ENCODE measurements at places on chromosomes 2 and 18.

DNA sequence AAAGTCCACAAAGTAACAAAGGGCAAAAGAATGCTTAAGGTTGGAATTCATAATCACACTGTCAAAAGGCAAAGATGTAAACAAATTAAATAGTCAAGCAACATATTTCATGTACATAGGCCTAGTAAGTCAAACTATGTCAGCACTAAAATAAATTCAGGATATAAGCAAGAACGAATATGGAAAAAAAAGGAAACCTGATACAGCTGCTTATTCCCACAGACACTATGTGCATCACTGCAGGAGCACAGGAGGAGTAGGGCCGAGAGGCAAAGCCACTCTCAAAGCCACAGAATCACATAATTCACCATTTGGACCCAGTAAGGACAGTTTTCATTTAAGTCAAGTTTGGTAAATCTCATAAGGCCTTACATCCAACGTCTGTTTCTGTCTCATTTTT is 116.6 kb downstream of the SATB2 start:
- DNase-seq, result no peak

DNA sequence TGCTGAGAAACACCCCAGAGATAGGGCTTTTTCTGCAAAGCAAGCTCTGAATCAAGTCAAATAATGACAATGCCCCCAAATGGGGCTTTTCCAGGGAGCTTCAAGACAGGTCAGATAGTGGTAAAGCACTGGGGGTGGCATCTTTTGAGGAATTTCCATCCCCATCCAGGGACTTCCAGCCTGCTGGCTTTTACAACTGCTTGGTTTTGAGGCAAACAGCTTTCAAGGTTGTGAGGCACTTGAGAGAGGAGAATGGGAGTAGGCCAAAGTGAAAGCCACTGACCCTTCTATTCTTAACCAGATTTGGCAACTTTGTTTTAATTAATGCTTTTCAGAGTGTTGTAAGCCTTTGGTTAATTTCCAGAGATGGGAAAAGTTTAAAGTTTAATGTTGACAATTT is 762.0 kb upstream of the POU3F3 start:
- DNase-seq, result no peak

- no peak for DNase-seq
Observed at GRCh38 chr18:71293322-71293721, 1004.5 kb downstream of the SOCS6 start.

- DNase-seq, result no peak
Observed at GRCh38 chr2:143901185-143901842, 618.6 kb downstream of the ZEB2 start.

- no peak for DNase-seq
Observed at GRCh38 chr2:186841940-186842339, 7.0 kb downstream of the ZSWIM2 start.

GRCh38 chr2:86542814-86543213 is 20.4 kb downstream of the CHMP3 start:
- DNase-seq, result no peak

DNA sequence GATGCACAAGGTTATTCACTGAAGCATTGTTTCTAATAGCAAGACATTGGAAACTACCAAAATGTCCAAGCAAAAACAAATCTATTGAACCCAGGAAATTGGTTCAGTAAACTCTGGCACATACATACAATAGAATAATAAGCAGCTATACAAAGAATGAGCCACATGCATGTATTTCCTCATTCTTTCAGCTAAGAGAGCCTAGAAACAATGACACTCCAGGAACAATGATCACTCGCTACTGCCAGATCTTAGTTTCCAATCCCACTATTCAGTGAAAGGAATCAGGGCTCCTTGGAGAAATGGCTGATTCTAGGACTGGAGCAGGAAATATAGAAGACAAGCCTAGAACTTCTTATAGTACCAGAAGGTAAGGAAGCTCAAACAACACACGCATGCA is 221.9 kb upstream of the AGAP1 start:
- DNase-seq, result no peak

DNA sequence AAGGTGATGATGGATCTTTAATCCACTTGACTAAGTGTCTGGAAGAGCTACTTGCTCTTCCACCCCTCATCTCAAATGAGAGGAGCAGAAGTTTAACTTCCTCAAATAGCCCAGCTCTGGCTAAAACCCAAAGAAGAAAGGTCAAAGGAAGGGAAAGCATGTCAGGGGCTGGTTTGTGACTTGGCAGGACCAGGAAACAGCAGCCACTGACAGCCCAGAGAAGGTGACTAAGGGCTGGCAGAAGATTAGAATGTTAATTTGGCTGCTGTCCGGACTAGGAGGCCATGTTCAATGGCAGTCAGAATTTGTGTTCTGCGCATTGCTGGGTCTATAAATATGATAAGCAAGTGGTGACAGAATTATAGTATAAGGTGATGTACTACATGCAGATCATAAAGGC is 386.2 kb downstream of the SETBP1 start:
- DNase-seq, result no peak

- DNase-seq, result no peak
Observed at GRCh38 chr2:20985062-20985461, 58.8 kb downstream of the APOB start.

DNA sequence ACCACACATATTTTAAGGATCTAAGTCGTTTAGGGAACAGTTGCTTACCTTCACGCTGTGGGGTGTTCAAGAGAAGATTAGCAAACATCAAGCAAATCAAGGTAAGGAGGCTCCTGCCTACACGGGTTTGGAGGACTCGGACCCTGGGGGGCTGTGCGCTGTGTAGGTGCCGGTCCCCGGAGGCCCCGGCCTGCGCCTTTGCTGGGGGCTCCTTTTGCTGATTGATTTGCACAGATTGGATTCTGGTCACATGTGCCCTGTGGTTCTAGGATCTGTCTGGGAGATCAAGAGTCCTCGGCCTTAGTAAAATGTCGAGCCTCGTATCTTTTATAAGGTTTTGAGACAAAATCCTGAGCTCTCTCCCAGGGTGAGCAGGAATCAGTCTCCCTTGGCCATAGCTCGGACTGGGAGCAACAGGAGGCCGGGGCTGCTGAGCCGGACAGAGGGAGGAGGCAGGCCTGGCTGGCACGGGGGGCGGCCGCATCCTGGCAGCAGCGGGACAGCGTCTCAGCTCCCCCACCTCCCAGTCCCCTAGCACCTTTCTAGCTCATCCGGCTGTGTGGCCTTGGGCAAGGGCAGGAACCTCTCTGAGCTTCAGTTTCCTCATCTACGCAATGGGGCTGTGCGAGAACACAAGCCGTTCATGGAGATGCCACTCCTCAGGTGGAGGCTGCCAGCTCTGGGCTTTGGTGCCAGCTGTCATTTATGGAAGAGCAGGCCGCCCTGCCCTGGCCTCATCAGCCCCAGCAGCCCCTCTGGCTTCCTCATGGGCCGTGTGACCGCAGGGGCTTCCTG is 147.2 kb downstream of the MBP start:
- no peak for DNase-seq

GRCh38 chr2:65300134-65300760 is 72.6 kb downstream of the ACTR2 start:
- DNase-seq, result no peak

GRCh38 chr18:25771796-25772195 is 318.6 kb downstream of the SS18 start:
- DNase-seq, result no peak

- DNase-seq, result no peak
Observed at GRCh38 chr18:79784965-79785770, 12.6 kb upstream of the KCNG2 start.

DNA sequence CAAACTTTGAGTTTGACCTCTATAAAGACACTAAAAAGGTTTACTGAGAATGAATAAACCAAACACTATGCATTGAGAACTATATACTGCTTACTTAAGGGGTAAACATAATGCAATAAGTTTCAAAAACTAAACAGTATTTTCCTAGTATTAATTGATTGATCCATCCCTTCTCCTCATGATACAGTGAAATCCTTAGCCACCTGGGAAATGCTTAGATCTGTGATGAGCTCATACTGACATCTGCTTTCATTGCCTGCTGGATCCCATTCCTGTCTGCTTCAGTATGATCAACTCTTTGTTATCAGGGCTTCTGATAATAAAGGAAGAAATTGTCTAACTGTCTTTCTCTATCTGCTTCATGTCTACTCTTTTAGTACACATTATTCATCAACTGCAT is 74.9 kb upstream of the UBE2E3 start:
- no peak for DNase-seq

- no peak for DNase-seq
Observed at GRCh38 chr2:186806591-186806990, 42.4 kb downstream of the ZSWIM2 start.

GRCh38 chr18:22167091-22167470 is 2.3 kb upstream of the GATA6 start:
- no peak for DNase-seq

- DNase-seq, result no peak
Observed at GRCh38 chr18:45642238-45642637, 27.0 kb downstream of the SLC14A2 start.

DNA sequence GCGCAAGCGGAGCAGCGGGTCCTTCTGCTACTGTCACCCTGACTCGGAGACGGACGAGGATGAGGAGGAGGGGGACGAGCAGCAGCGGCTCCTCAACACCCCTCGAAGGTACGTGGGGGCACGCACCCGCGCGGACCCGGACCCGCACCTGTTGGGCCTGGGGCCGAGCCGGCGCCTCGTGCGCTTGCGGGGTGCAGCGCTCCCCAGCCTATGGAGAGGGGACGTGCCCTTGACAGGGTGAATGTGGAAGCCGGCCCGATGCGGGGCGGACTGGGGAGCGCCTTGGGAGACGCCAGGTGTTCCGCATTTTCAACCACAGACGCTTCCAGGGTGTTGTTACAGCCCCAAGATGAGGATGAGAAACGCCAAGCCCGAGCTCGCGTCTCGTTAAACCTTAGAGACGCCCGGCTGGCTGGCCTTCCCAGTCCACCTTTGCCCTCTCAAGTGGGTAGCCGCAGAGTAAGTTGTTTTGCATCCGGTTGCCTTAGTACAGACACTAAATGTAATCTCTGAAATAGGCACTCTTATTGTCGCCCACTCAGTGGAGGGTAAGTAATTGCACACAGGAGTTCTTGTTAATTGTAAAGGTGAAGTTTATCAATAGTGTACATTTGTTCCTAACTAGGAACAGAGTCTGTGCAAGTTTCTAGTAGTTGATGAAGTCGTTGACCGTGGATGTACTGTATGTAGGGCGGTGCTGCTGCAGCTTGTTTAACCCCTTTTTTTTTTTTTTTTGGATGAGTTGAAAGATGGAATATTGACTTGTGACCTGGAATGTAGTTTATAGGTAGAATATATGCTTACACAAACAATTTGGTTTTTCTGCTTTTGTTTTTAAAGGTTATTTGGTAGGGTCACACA is 815 bp downstream of the GMCL1 start:
- peak; percentile 3 for DNase-seq

- no peak for DNase-seq
Observed at GRCh38 chr2:67240507-67240906, 156.6 kb upstream of the ETAA1 start.

DNA sequence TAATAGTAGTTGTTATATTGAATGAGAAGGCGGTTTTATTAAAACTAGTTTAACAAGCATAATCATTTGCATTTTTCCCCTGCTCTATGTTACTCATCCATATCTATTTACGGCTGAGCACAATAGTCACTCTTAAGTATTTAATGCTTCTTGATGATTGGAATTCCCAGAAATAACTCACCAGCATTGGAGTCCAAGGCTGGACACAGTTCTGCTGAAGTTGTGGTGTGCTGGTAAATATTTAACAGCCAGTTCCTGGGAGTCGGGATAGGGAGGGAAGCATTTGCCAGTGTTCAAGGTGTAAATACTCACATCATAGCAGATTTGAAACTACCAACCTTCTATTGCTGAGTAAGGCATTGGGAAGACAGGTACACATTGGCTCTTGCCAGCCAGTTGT is 315.1 kb downstream of the MTX2 start:
- no peak for DNase-seq

DNA sequence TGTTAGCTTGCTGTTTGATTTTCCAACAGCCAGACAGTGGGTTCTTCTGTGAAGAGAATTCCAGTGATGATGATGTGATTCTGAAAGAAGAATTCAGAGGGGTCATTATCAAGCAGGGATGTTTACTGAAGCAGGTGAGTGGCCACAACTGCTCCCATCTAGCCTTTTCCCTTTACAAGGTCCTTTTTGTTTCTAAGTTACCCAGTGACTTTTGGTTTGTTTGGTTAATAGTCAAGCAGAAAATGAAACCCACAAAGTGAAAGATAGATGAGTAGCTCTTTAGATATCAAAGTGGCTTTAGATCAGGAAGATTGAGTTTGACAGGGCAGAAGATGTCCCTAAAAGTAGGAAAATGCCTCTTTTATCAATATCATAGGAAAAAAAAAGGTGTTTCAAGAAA is 23.3 kb downstream of the PLEK start:
- DNase-seq, result no peak

DNA sequence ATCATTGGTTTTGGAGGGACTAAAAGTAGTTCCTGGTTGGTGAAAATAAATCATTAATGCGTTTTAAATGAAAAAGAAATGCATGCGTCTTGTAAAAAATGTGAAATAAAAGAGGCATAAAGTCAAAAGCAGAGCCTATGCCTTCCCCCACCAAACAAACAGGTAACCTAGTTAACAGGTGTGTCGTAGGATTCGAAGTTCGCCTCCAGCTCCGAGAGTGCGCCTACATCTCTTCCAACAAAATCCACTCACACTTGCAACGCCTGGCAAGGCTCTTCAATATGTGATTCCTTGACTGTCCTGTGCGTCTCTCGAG is 677 bp upstream of the SMAD4 start:
- DNase-seq, result no peak

GRCh38 chr2:34731292-34731691 is 1132.2 kb upstream of the FAM98A start:
- DNase-seq, result no peak

DNA sequence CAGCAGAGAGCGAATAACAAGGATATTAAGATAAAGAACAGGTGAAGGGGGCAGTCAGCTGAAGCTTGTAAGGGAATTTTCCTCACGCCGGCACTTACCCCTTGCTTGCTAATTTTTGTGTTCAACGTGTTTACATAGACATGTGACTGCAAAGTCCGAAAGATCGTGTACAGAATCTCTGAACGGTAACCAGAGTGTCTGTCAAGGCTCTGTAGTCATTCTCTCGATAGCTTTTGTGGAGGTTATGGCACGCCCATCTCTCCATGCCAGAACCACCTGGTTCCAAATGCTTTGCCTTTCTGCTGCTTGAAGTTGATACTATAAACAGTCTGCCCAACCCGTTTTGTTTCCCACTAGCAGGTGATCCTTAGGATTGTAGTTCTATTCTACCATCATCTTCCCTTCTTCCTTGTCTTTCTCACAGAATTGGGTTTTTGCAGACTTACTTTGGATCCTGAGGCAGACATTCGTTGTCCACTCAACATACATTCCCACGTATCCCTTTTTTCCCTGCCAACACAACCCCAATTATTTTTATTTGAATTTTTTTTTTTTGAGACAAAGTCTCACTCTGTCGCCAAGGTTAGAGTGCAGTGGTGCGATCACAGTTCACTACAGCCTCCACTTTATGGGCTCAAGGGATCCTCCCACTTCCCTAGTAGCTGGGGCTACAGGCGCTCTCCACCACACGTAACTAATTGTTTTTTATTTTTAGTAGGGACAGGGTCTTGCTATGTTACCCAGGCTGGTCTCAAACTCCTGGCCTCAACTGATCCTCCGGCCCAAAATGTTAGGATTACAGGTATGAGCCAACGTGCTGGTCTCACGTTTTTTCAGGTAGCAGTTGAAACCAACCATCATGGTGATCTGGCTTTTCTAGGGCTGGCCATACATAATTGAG is 1.3 kb upstream of the USP34 start:
- no peak for DNase-seq

- no peak for DNase-seq
Observed at GRCh38 chr2:224576088-224576715, 9.0 kb downstream of the CUL3 start.

GRCh38 chr18:9631814-9632496 is 17.6 kb upstream of the PPP4R1 start:
- DNase-seq, result no peak

GRCh38 chr18:63161032-63161760 is 158.4 kb downstream of the BCL2 start:
- no peak for DNase-seq

Measured in NCI-H2081 (cell line).